ENCODE measurements at places on chromosomes 2 and 18. TPM values are rescaled to one million over a fixed set of nuclear protein-coding genes. Genes with fewer than 3 reads are reported as not detected.

PUM2 gene
- 82.2 TPM for total RNA-seq

DNA sequence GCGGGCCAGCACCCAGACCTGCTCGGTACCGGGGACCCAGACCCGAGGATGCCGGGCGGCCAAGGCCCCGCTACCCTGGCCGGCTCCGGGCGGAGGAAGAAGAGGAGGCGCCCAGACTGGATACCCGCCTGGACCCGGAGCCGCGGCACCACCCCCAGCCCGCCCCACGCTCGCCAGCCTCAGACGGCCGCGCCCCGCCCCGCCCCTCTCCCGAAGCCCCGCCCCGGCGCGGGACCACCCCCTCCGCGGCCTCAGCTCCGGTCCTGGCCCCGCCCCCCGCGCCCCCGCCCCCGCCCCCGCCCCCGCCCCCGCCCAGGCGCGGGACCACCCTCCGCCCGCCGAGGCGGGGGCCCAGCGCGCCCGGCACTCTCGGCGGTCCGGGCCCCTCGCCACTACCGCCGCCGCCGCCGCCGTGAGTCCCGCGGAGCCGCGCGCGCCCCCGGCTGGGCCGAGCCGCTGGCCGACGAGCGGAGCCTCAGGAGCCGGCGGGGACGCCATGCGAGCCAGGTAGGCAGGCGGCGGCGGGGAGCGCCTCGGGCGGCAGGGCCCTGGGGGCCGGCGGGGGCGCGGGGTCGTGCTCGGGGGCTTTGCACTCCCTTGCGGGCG, at the start of gene SH3BP4:
Gene SH3BP4, plus strand, starts transcription at position 354 of the 606 bp plus-strand sequence. CDS start 82,986 bp downstream, outside the sequence.
- DNase-seq: peak; percentile 93

GRCh38 chr2:101781791-101782426, 84.4 kb downstream of the MAP4K4 start:
- DNase-seq: no peak

- no peak for DNase-seq
These were observed 114.5 kb downstream of the RGPD3 start for GRCh38 chr2:106353676-106354075.

ESPNL gene
- not detected for total RNA-seq

- DNase-seq: no peak
These were observed 611 bp downstream of the ZNF512 start for GRCh38 chr2:27583390-27583915.

LIPG gene
- total RNA-seq: not detected

GRCh38 chr2:219435701-219436100, 1.1 kb downstream of the SPEG start:
- no peak for DNase-seq

DNA sequence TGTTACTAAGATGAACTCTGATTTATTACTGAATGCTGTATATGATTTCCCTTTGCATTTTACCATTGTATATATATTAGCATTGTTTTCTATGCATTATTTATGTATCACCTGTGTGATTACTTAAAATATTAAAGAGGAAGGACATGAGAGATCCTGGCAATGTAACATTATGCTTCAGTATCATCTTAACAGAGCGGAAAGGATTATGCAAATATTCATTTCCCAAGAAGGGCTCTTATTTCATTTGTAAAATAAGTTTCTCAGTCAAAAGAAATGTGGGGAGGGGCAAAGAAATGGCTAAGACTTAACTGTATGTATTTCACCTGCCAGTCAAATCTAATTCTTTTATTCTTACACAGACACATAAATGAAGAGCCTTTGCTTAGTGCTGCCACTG, 654.2 kb upstream of the PKDCC start:
- no peak for DNase-seq

- DNase-seq: no peak
These were observed 982.1 kb downstream of the TSN start for GRCh38 chr2:122737429-122738077.

MERTK gene
- total RNA-seq: 1.2 TPM

MC4R gene
- total RNA-seq: not detected

- DNase-seq: no peak
These were observed 79.9 kb upstream of the FSIP2 start for GRCh38 chr2:185658750-185659149.

TEX44 gene
- total RNA-seq: not detected

DNA sequence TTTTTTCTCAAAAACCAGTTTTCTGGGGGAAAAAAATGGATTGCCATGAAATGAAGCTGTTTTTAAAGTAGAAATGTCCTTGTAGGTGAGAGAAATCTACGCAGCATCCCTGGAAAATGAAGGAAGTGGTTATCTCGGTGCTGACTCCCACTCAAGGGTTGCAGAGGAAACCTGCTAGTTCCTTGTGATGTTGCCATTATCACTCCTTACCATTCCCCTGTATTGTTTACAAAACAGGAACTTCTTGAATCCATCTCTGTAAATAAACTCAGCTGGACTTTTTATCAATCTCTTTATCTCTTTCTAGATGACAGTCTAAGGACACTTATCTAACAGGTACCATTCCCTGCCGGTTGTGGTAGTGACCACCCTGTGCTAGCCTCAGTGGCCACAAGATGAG, 61.2 kb downstream of the FEZ2 start:
- no peak for DNase-seq
